Right renal pelvis (tissue), 4 donors: ENCODE measurements at places on chromosomes 6 and 20.

DNA sequence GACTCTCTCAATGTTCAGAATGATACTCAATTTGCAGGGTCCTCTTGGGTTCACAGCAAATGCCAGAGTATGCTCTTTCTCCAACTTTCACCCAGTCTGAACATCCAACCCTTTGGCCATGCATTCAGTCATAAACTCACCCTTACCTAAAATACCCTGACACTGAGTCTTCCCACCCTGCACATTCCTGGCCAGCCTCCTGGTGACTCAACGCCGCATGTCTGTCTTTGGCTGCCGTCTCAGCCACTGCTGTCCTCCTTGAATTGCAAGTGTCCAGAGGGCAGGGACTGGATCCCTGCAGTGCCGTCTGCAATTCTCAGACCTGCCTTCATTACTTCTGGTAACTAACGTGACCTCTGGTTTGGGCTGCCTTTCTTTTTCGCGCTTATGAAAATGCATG, 593.4 kb downstream of the QKI start:
- DNase-seq, result no peak

- no peak for DNase-seq
Observed at GRCh38 chr20:1844325-1845162, 50.7 kb upstream of the SIRPA start.

GRCh38 chr6:36660771-36661471, 17.6 kb upstream of the CDKN1A start:
- DNase-seq, result no peak

- no peak for DNase-seq
Observed at GRCh38 chr6:39173270-39173669, 56.0 kb downstream of the KCNK5 start.

- DNase-seq, result peak; percentile 25
Observed at GRCh38 chr6:107318100-107318736, 141.1 kb downstream of the PDSS2 start.

- DNase-seq, result no peak
Observed at GRCh38 chr6:108655806-108656651, 95.3 kb downstream of the FOXO3 start.

- DNase-seq, result no peak
Observed at GRCh38 chr6:71482742-71483141, 194.1 kb downstream of the OGFRL1 start.

DNA sequence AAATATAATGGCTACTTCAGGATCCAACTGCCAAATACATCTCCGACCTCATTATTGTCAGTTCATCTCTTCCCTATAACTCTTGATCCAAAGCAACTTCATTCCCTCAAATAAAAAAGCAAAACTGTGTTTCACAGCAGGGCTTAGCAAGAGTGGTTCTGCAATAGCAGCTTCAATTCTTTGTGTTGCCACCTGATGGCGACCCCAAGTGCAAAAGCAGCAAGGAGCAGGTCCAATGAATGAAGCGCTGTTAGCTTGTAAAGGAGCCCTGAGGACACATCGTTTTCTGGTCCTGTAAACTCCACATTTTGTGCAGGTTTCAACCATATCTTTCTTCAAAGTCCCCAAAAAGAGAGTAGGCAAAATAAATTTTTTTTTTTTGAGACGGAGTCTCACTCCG, 19.6 kb downstream of the RTN4IP1 start:
- DNase-seq, result no peak

GRCh38 chr20:13102694-13103093, 93.9 kb downstream of the SPTLC3 start:
- no peak for DNase-seq

DNA sequence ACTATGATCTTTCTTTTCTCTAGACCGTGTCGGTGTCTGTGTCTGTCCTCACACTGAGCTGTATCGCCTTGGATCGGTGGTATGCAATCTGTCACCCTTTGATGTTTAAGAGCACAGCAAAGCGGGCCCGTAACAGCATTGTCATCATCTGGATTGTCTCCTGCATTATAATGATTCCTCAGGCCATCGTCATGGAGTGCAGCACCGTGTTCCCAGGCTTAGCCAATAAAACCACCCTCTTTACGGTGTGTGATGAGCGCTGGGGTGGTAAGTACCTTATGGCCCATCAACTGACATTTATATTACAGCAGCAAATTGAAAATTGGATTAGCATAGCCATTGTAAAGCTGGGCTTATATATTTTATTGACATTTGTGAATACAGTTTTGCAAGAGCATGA, 72.2 kb upstream of the GFRAL start:
- DNase-seq, result no peak

- DNase-seq, result peak; percentile 44
Observed at GRCh38 chr6:20403070-20403765, 1.5 kb downstream of the E2F3 start.

GRCh38 chr20:63658749-63659187, 656 bp downstream of the RTEL1 start:
- no peak for DNase-seq

GRCh38 chr20:33351696-33352095, 49.6 kb downstream of the CDK5RAP1 start:
- no peak for DNase-seq

GRCh38 chr6:169367507-169367906, 113.9 kb upstream of the THBS2 start:
- no peak for DNase-seq

- no peak for DNase-seq
Observed at GRCh38 chr20:43827940-43828562, 86.6 kb upstream of the TOX2 start.

- DNase-seq, result no peak
Observed at GRCh38 chr20:22619806-22620205, 35.4 kb upstream of the FOXA2 start.

DNA sequence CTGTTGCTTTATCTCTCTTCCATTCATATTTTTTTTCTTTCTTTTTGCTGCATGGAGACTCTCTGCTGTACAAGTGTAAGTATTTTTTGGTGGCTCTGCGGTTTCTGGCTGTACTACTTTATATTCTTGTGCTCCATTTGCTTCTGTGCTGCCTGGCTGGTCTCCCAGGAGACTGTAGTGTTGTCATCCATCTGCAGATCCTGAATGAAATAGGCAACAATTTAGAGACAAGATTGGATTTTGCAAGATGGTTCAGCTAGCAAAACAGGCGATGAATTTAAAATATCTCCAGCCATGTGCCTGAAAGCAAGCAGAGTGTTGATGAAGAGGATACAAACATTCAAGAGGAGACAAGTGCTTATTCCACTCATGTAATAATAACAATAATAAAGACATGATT, 75.1 kb upstream of the SCGN start:
- DNase-seq, result no peak

- peak; percentile 31 for DNase-seq
Observed at GRCh38 chr6:107116328-107116892, 1.1 kb upstream of the BEND3 start.

GRCh38 chr20:8777911-8778310, 291.0 kb upstream of the PLCB4 start:
- no peak for DNase-seq

GRCh38 chr20:4951299-4951698, 50.0 kb downstream of the SLC23A2 start:
- DNase-seq, result no peak

GRCh38 chr6:168596344-168596743, 155.4 kb downstream of the SMOC2 start:
- DNase-seq, result no peak

GRCh38 chr6:40630051-40630450, 42.9 kb upstream of the LRFN2 start:
- no peak for DNase-seq

- no peak for DNase-seq
Observed at GRCh38 chr6:112237595-112237994, 16.8 kb downstream of the LAMA4 start.

DNA sequence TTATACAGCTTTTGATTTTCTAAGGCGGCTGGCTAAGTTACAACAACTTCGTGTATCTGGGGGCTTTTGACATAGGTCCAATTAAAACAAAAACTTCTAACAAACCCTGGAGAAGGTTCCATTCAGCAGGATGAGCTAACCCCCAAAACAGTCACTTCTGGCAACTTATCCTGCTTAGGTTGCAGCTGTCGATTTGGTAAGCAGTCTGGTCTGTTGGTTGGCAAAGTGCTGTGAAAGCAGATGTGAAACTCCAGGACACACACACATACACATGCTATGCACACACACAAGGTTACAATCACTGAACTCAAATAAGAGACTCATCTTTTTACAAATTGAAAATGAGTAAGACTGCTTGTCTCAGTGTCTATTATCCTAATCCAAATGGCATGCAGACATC, 119.0 kb upstream of the STMND1 start:
- DNase-seq, result no peak

DNA sequence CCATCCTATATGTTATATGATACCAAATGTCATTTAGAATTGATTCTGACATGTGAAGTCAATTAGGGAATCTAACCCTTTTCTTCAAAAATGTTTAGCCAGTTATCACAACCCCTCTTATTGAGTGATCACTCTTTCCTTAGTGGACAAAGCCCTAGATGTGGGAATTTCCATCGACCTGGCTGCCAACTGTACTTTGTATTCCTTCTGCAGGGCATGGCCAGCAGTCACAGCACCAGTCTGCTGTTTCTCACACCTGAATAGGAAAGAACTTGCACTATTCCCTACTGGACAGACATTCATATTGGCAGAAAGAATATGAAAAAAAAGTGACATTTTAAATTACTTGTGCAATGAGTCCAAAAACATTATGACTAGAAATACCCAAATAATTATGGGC, 271.0 kb downstream of the PACRG start:
- no peak for DNase-seq

GRCh38 chr20:48149902-48150301, 364.6 kb upstream of the SULF2 start:
- DNase-seq, result no peak

DNA sequence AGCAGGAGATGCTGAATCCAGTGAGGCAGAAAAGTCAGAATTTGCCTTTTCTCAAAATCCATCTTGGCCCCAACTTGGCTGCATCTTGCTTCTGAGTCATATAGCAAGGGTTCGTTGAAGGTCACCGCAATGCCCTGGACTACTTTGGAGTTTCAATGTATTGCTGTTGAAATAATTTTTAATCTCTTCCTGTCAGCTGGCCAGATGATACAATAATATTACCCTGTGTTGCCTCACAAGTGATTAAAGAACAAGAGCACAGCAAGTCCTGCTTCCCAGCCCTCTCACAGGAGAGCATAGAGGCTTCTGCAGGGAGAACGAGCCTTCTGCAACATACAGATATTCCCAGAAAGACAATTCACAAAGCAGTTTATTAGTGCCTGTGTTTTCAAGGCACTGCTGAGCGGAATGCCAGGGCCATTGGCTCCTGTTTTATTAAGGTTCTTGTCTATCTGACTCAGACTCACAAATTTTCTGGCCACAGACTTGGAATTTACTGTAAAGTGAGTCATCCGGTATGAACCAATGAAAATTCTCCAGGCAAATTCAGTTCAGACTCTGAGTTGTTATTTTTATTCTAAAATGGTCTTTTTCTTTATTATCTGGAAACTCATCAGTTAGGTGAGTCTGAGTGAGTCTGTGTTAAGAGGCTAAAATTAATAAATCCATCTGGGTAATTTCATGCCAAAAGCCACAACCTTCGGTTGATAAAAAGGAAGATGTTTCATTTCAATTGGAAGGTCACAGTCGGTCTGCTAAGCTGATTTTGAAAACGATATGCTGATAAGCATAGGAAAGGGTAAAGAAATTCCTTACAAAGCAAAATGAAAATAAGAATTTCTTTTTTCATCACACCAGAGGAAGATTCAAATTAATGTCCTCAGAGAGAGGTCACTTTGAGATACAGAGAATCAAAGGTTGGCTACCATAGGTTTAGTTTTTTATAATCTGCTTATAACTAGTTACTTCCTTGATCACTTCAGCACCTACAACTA, 289.4 kb upstream of the STXBP5 start:
- no peak for DNase-seq

DNA sequence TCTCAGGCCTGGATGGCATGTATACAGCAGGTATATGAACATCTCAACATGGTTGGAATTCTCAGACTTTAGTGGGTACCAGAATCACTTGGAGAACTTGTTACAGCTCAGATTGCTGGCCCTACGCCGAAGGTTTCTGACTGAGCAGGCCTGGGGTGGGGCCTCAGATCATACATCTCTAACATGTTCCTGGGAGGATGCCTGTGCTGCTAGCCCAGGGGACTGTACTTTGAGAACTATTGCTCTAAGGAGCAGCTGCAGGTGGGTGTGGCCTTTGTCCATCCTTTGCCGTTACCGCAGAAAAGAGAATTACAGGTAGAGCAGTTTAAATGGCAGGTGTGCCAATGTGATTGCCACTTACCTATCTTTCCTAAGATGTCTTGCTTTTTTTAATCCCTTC, 310.5 kb upstream of the JAG1 start:
- DNase-seq, result no peak

DNA sequence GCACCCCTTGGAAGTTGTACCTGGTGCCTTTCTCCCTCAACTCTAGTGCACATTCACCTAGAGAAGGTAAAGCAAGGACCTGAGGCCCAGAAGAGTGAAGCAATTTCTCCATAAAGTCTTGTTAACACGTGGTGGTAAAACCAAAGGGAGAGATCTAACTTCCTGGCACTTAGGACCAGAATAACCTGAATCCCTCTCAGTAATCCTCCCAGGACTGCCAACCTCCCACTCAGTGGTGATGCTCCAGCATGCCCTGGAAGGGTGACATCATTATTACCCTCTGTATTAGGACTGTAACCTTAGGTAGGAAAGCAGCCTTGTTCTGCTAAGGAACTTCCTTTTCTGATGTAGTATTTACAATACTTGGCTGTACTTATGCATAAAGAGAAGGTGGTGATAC, 330.6 kb upstream of the MARCKS start:
- no peak for DNase-seq

DNA sequence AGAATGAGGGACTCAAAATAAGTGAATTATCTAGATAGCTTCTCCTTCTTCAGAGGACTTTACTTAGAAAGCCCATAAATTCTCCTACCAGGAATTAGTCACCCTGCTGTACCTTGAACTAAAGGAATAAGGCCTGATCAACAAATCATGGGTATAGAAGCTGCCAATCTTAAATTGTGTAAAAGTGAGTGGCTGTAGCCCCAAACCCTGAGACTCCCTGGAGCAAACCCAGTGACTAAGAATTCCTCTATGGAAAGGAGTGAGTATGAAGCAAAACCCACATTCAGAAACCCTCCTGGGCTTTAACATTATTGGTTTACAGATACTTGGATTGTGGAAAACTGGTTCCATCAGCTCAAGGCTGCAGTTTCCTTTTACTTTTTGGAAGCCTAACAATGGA, 285.8 kb upstream of the TBX18 start:
- no peak for DNase-seq

DNA sequence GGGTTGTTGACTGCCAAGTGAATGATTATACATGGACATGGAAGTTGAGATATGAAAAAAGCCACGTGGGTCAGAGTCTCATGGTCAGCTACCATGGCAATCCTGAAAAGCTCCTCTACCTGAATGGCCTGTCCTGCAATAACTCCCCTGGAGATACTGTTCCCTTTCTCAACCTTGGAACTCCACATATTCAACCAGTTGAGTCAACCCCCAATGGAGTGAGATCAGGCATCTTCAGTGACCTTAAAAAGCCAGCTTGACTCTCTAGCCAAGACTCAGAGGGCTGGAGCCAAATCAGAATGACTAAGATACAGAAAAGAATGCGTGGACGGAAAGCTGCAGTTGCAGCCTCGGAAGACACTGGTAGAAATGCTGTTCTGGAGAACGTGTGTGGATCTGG, 341.3 kb downstream of the FOXA2 start:
- DNase-seq, result no peak

- DNase-seq, result no peak
Observed at GRCh38 chr6:14353798-14354197, 236.2 kb downstream of the CD83 start.

- DNase-seq, result no peak
Observed at GRCh38 chr6:125074120-125074519, 79.5 kb upstream of the TPD52L1 start.
